ENCODE measurements at places on chromosomes 2 and 18.
A peak's percentile ranks its signal among the peaks of the same experiment; 100 is the strongest.

DNA sequence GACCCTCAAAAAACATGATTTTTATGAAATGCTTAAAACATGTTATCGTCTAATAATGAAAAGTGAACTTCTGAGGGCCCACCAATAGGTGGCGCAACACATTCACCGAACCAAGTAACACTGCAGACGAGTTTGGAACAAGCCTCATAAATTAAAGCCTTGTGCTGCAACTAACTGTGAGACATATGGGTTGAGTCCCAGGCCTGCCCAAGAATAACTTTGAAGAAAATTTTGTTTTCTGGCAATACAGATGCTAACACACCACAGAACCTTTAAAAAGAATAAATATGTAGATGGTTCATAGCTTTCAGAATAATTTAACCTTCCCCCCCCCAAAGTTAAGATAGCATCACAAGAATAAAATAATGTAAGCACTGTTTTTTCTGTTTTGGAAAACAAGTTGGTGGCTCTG lies 285.9 kb downstream of the RNF144A start:
- peak; percentile 44 for DNase-seq

- no peak for DNase-seq
Measured at GRCh38 chr2:179613701-179614100, 247.7 kb downstream of the ZNF385B start.

DNA sequence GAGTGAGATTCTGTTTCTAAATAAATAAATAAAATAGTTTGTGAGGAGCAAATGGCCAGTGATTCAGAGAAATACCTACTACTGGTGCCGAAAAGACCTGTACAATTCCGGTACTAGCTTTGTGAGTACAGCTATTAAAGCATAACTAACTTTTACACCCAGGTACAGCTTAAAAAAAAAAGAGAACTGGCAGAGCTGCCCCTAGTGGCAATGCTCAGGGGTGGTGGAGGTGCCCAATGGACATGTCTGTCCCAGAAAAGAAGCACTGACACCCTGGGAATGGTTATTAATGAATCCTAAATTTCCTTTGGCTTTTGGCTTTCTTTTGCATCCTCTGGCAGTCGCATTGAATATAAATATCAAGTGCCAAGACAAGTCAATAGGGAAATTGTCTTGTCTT lies 87.0 kb downstream of the LIPG start:
- DNase-seq = no peak

DNA sequence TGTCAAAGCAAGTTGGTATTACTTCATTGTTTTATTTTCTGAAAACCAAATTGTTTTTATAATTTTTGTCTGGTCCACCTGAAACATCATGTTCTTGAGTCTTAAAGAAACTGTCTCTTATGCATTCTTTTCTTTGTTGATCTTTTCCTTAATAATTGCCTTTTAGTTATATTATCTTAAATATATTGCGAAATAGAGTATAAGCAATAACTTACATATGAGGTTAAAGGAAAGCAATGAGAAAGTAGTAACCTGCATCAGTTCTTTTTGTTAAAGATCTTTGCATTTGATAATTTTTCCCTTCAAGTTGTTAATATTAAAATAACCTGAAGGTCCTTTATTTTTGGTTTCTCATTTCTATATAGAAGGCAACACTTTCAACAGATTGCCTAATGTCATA lies 315.0 kb downstream of the CTNNA2 start:
- no peak for DNase-seq

DNA sequence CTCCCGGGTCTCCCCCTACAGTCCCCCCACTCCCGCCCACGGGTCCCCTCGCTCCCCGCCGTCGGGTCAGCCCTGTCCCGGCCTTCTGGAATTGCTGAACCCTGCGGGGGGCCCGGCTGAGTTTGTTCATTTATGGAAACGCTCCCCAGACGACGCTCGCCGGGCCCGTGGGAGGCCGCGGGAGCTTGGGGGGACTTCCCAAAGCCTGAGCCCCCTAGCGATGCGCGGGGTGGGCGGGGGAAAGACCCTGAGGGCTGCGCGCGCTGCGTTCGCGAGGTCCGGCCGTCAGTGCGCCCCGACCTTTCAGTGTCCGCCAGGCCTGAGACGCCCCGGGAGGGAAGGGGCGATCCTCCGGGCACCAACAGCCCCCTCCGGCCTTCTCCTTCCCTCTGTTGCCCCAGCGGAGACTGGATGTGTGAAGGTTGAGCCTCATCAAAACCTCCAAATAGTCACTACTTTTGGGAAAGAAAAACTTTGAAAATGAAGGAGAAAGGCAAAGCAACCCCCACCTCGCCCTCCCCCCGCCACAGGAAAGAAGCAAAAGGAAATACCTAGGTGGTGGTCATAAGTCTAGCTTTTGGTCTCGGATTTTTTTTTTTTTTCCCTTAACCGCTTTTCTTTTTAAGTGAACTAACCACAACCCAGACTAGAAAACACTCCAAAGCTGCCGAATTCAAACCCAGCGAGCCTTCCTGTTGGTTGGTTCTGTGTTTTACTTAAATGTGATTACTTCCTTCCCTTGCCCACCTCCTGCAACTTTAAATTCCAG lies 509 bp upstream of the CYS1 start:
- no peak for DNase-seq

DNA sequence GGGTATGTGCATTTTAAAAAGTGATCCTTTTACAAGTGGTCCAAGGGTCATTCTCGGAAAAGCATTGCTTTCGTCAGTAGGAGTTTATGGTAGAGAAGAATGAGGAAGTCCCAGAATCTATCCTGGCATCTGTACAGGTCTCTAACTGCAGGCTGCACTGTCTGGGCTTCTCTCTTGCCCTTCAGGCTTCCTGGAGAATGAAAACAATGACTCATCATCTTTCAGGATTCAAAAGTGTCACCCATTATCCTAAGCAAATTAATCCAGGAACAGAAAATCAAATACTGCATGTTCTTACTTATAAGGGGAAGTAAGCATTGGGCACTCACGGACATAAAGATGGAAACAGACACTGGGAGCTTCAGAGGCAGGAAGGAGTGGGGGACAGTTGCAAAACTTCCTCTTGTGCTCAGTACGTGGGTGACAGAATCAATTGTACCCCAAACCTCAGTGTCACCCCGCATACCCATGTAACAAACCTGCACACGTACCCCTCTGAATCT lies 60.2 kb upstream of the TXNDC2 start:
- DNase-seq = no peak

DNA sequence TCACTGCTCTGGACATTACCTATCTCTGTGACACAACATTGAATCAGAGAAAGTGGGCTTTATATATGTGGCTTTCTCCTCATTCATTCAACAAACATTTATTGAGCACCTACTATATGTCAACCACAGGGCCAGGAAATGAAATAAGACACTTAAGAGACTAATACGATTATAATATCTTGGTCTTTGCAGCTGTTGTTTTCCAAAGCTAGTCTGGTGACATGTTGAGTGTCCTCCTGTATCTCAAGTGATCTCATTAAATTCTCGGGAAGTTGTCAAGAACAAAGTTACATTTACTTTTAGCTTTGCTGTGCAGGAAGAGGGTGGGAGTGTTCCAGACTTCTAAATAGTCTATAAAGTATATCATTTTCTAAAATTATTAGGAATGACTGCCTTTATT lies 164.6 kb upstream of the SP5 start:
- no peak for DNase-seq

DNA sequence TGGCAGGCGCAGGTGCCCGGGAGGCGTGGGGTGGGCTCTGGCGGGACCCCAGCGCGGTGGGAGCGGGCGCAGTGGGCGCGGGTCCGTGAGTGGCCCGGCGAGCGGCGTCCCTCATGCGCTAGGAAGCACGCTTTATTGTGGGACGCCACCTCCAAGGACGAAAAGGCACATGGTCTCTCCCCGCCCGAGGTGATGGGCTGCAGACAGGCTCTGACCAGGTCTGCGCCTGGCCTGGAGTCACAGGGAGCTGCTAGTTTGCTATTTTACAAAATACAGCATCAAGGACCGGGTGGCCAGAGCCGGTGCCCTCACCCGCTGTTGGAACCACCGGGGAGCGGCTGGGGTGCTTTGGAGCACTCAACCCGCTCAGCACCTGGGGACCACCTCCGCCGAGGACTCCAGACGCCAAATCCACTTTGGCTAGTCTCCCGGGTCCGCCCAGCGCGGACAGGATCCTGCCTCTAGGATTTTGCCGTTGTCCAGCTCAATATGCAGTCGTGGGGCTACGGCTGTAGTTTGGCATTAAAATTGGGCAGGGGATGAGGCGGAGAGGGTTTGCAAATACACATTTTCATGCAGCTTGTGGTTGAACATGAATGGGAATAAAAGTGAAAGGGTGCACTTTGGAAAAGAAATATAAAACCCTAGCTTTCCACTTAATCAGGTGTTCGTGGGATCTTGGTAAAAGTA lies 65.4 kb downstream of the LRRFIP1 start:
- no peak for DNase-seq

DNA sequence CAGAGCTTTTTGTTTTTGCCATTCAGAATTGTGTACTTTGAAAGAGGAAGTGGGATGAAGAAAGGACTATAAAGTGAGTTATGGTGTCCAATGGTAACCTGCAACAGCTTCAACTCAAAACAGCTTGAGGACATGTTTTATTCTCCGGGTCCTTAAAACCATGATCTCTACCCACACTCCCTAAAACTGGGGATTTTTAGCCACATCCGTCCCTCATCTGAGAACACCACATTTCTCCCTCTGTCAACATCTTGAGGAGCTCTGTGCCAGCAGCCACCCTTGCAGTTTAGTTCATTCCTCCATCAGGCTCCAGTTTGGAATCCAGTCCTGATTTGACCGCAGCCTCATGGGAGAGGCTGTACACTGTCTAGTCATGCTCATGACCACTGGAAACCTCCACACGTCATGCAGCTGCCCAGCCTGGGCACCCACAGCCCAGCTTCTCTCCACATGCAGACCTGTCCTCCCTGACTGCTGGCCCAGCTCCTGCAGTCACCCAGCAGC lies 62.6 kb downstream of the C18orf63 start:
- no peak for DNase-seq

DNA sequence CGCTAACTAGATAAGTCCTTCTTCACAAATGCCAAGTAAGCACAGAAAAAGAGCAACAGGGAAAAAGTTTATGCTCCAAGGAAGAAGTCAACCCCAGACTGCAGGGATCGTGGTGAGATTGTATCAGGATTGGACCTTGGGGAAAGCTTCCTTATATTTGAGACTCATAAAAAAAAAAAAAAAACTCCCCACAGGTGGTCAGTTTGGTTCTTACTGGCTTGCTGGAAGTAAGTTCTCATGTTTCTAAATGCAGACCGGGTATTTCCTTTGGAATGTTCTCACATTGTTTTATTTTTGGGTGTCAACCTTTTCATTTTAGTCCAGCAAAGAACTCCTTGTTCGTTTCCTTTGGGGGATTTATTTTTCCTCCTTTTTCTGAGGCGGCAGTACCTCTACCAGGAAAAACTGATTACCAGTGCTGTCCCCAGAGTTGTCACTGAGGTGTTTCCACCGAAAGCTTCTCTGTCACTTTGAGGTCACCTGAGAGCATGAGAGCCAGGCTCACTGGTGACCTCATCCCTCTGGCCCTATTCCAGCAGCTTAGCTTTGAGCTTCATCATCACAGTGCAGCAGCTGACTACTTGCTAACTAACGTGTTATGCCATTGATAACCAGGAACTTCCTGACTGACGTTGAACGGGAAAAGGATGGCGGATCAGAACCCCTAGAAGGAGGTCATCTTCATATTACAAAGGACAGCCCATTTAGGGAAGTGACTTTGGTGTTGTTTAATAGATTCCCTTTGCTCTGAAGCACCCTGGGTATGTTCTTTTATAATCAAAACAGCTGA lies 16.8 kb upstream of the ATP8B1 start:
- no peak for DNase-seq

DNA sequence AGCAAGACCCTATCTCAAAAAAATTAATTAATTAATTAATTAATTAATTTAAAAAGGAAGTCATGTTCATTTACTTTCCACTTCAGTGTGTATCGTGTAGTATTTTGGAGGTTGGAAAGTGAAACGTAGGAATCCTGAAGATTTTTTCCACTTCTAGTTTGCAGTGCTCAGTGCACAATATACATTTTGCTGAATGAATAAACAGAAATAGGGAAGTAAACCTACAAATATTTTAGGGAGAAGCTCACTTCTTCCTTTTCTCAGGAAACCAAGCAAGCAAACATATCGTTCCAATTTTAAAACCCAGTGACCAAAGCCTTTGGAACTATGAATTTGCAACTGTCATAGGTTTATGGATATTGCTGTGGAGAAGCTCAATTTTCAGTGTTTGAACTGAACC lies 27.8 kb downstream of the SLC14A1 start:
- no peak for DNase-seq

DNA sequence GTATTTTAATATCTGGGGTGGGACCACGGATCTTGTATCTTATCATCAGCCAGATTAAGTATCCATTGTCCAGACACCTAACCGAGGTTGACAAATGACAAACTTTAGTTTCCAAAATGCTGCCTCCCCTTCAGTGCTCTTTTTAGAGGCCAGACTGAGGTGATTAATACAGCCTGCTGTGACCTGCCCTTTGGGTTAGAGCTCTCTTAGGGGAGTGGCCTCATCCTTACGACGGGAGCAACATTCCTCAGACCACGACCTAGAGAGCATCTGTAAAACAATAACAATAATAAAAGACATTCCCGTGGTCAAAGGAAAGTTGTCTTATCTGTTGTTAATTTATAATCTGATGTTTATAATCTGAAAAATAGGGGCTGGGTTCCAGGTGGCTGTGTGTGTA lies 405.3 kb downstream of the LPIN1 start:
- DNase-seq = no peak

Data from activated T-cell treated with anti-CD3 and anti-CD28 coated beads, Interleukin-2, amount 50 U/mL, for 4 hours (primary cell).